Fibroblast of lung (primary cell): ENCODE measurements at places on chromosomes 1 and 21. TPM values are rescaled to one million over a fixed set of nuclear protein-coding genes. Genes with fewer than 3 reads are reported as not detected.

DNA sequence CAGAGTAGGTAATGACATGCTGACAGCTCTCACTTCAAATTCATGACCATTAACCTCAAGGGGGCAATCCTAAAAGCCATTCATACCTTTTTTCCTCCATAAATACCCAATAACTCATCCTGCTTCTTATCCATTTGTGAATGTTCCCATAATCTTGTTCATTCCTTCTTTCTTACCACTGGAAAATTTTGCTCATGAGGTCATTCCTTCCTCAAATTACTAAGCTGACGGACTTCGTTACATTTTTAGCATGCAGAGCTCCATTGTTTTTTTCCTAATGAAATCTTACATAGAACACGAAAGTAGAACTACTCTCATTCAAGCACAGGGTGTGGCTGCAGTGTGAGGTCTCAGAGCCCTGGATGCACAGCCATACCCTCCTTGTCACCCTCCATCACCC is 276.5 kb upstream of the DPYD start:
- no peaks in the 10 kb centered on the region for H3K4me1 ChIP-seq
- H3K4me3 ChIP-seq, result no peak overlapping the region
- H3K36me3 ChIP-seq, result no peaks in the 10 kb centered on the region
- peak; percentile 79 for DNase-seq
- no peak overlapping the region for H3K27ac ChIP-seq

DNA sequence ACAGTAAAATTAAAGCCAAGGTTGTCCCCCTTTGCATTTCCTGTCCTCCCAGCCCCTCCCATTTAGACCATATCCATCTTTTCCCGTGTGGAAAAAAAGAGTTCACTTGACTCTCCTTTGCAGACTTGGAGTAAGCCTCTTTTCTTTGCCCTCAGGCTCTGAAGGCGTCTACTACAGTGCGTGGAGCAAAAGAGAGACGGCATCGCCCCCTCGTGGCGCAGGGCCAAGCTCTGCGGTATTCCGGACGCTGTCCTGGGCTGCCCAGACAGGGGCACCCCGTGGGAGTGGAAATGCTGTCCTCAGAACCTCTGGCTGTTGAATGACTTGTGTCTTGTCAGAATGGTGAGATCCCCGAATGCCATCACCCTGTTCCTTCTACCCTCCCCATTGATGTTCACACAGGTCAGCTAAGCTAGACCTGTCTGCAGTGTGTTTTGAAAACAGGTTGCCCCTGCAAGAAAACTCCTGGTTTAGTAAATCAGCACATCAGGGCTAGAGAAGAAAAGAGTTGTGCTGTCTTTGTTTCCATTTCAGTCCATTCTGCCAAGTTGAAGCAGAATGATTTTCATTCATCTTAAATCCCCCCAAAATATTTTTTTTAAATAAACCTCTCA is 12.3 kb upstream of the GJA8 start:
- H3K4me1 ChIP-seq, result no peaks in the 10 kb centered on the region
- H3K36me3 ChIP-seq, result no peaks in the 10 kb centered on the region
- DNase-seq, result peak; percentile 41

- no peak overlapping the region for H3K27ac ChIP-seq
- H3K36me3 ChIP-seq, result no peaks in the 10 kb centered on the region
- H3K27me3 ChIP-seq, result no peaks in the 10 kb centered on the region
Observed at GRCh38 chr21:45356251-45356650, 48.7 kb upstream of the COL18A1 start.

- H3K4me1 ChIP-seq, result no peaks in the 10 kb centered on the region
- H3K36me3 ChIP-seq, result no peaks in the 10 kb centered on the region
- peak; percentile 81 for DNase-seq
- H3K27me3 ChIP-seq, result peaks cover 2% of the 10 kb centered on the region
- H3K4me3 ChIP-seq, result no peak overlapping the region
Observed at GRCh38 chr1:157092831-157093230, 6.8 kb downstream of the ETV3L start.

DNA sequence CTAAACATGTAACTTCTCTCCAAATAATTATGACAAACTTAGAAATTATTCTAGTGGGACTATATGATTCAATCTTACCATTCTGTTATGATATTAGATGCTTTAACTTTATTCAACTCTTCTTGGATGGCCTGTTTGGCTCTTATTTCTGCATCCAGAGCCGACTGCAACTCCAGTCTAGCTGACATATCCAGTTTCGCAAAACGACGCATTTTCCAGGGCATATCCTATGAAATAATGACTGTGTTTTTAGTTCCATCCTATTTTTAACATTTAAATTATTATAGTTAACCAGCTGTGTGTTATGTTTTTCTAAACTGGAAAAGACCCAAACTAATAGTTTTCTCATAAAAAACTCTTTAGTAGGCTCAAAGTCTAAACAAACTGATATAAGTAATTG is 133.7 kb downstream of the COQ8A start:
- no peak for DNase-seq
- H3K27me3 ChIP-seq, result no peaks in the 10 kb centered on the region
- no peak overlapping the region for H3K4me3 ChIP-seq
- H3K36me3 ChIP-seq, result no peaks in the 10 kb centered on the region
- H3K27ac ChIP-seq, result no peak overlapping the region
- H3K4me1 ChIP-seq, result no peaks in the 10 kb centered on the region

GRCh38 chr21:44296916-44297315 is 2.9 kb upstream of the PFKL start:
- H3K4me3 ChIP-seq, result no peak overlapping the region
- H3K4me1 ChIP-seq, result peaks cover 5% of the 10 kb centered on the region
- no peak overlapping the region for H3K27ac ChIP-seq
- H3K27me3 ChIP-seq, result no peaks in the 10 kb centered on the region
- no peaks in the 10 kb centered on the region for H3K36me3 ChIP-seq

GRCh38 chr1:3908886-3909517 is 8.9 kb upstream of the C1orf174 start:
- no peaks in the 10 kb centered on the region for H3K27me3 ChIP-seq
- H3K36me3 ChIP-seq, result no peaks in the 10 kb centered on the region
- no peak overlapping the region for H3K27ac ChIP-seq
- no peak overlapping the region for H3K4me3 ChIP-seq

The PDE4B gene
- polyA plus RNA-seq, result 3.7 and 5.2 TPM in 2 replicates
